ENCODE measurements at places on chromosomes 2 and 18.

- DNase-seq: no peak
Measured at GRCh38 chr18:6598657-6599056, 130.9 kb upstream of the ARHGAP28 start.

DNA sequence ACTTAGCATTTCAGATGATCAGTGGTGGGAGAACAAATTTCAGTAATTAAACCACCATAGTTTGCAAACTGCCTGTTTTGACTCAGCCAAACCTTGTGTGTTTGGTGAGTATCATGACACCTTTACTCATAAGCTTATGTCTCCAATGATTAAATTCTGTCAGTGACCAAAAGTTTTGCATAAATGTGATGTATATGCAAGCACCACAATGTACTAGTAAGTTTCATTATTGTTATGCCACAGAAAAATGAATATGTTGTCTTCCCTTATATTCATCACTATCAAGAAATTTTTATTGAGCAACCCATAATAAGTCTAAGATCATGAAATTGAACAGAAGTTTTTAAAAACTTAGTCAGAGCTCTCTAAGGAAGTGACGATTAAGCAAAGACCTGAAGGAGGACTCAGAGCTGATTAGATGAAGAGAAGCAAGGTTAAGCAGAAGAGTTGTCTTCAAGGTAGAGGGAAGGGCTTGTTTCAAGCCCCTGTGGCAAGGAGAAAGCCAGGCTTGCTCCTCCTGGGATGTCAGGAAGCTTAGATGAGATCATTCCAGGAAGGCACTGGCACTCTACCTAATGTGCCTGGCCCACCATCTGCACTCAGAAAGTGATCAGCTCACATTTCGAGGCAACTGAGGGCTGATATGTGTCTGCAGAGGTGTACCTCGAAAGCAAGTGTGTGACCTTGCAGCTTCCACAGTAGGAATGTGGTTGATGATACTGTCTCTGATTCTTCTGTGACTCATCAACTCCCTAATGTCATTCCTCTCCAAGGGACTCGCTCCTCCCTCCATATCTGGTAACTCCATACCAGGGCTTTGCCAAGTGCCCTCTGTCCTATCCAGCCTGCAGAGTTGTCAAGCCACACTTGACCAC, 54.7 kb downstream of the KCTD18 start:
- DNase-seq: no peak

- DNase-seq: no peak
Measured at GRCh38 chr2:182133195-182133891, 147.7 kb downstream of the PPP1R1C start.

GRCh38 chr18:13629841-13630715, 96.3 kb downstream of the FAM210A start:
- DNase-seq: peak; percentile 96

- no peak for DNase-seq
Measured at GRCh38 chr2:207792244-207792785, 22.6 kb upstream of the FZD5 start.

GRCh38 chr2:207041279-207041678, 102.0 kb downstream of the CPO start:
- peak; percentile 53 for DNase-seq

GRCh38 chr2:232892221-232892620, 22.2 kb downstream of the SNORC start:
- no peak for DNase-seq

DNA sequence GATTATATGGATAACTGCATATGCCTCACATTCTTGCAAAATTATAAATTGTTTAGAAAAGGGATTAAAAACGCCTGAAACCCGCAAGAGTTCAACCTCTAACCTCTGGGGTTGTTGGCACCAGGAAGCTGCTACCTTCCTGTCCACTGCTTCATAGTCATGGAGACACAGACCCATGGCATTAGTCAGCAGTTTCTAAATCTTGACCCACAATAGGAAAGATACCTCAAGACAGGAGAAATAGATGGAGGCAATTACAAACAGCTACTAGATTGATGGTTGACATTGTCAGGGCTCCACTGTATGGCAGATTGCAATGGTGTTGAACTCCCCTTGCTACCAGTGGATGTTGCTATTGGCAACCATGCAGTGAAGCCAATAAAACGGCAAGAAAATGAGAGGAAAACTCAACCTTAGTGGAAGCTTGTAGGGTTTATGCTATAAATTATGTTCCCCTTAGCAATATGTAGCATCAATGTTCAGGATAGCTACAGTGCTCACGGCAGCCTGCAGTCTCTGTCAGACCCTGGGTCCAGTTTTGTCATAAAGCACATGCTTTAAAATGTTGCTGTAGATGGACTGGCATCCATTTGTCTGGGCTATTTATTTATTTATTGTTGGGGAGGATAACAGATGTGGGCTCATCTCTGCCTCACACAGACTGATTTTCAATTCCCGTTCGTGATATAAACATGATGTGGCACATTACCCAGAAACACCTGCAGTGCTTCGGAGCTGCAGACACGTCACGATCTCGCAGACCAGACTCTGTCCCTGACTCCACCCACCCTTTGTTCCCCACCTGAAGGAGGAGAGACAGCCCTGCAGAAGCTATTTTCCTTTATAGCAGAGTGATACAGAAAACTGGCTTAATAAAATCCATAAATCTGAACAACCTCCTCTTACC, 233.4 kb downstream of the AGPS start:
- no peak for DNase-seq

- DNase-seq: no peak
Measured at GRCh38 chr2:240713071-240713927, 21.6 kb downstream of the AQP12A start.

DNA sequence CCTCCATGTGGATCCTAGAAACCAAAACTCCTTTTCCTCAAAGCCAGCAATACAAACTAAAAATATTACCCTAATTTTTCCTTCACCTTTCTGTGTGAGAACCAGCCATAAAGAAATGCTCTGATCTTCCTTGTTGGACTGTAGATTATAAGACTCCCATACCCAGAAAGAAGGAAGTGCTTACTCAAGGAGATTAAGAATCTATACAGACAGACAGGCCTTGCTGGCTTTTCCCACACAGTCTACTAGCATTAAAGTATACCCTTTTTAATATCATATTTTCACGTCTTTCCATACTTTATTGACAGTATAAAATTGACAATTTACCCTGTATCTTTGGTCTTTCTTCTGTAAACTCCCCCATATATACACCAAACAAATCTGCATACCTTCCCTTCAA, 139.0 kb downstream of the GULP1 start:
- DNase-seq: no peak

GRCh38 chr2:176814740-176815367, 397.7 kb upstream of the HNRNPA3 start:
- no peak for DNase-seq

DNA sequence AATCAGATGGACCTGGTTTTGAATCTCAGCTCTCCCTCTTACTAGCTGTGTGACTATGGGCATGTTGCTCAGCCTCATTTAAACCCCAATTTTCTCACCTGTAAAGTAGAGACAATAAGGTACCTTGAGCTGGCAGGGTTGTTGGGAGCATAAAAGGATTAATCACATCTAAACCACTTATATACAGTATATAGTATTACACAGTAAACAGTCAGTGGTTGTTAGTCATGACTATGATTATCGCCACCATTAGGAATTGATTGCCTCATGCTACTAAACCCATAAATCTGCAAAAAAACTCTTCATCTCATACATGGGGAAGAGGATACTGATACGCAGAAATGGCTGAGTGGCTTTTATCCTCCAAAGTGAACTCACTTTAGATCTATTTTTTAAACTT, 65.8 kb downstream of the INO80D start:
- DNase-seq: no peak
